Activated T-cell treated with anti-CD3 and anti-CD28 coated beads, Interleukin-2, amount 50 U/mL, for 4 hours (primary cell): ENCODE measurements at places on chromosomes 4 and X. TPM values are rescaled to one million over a fixed set of nuclear protein-coding genes. Genes with fewer than 3 reads are reported as not detected.

USP46 gene
- total RNA-seq = 10.4 TPM

ADGRG4 gene
- not detected for total RNA-seq

GRCh38 chr4:1902243-1902642 is 31.1 kb downstream of the NSD2 start:
- DNase-seq = no peak

DNA sequence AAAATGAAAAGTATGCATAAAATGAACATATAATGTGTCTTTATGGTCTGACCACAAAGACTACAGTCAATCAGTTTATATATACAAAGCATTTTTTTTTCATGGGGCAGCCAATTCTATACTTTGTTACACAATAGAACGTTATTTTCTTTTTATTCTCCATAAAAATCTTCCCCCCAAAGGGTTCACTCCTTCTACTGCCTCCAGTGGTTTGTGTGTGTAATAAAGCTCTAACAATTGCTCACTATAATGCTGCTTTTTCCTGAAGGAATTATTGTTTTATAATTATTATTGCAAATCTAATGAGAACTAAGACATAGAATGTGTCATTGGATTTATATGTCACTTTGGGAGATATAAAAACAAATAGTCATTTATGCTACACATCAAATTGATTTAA is 664.1 kb upstream of the PABPC4L start:
- no peak for DNase-seq

DNA sequence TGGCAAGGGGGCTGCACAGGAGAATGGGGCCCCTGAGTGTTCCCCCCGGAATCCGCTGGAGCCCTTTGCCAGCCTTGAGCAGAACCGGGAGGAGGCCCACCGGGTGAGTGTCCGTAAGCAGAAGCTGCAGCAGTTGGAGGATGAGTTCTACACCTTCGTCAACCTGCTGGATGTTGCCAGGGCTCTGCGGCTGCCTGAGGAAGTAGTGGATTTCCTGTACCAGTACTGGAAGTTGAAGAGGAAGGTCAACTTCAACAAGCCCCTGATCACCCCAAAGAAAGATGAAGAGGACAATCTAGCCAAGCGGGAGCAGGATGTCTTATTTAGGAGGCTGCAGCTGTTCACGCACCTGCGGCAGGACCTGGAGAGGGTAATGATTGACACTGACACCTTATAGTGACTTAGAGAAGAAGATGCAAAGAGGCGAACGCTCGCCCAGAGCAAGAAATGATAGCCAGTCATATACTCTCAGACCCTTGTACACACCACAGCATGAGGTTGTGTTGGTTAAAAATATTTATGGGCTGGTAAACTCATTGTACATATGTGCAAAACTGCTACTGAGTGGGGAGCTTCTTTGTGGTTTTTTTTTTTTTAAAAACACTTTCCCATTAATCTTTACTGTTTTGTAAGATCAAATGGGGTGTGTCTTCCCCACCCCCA is 52.5 kb downstream of the JADE1 start:
- no peak for DNase-seq

GRCh38 chrX:151973851-151974335 is 583 bp downstream of the GABRE start:
- DNase-seq = no peak

DNA sequence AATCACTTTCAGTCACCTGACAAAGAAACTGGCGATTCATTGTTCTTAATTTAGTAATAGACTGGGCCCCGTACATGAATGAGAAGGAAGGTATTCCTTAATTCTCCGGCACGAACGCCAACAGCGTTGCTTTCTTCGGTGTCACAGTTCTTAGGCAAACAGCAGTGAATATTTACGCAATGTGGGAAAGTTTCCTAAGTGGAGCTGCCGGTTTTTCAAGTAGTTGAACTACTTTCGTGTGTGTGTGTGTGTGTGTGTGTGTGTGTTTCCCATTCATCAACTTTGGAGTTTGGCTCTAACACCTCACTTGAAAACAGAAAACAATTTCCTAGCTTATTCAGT is 651 bp downstream of the NXT2 start:
- no peak for DNase-seq

GRCh38 chr4:153765894-153766293 is 6.1 kb upstream of the RNF175 start:
- no peak for DNase-seq

GRCh38 chr4:118814058-118814457 is 21.9 kb downstream of the SEC24D start:
- no peak for DNase-seq
